ENCODE measurements at places on chromosomes 6 and 20. TPM values are rescaled to one million over a fixed set of nuclear protein-coding genes. Genes with fewer than 3 reads are reported as not detected.

- DNase-seq: no peak
Measured at GRCh38 chr6:116267836-116268588, 11.7 kb downstream of the TSPYL1 start.

DNA sequence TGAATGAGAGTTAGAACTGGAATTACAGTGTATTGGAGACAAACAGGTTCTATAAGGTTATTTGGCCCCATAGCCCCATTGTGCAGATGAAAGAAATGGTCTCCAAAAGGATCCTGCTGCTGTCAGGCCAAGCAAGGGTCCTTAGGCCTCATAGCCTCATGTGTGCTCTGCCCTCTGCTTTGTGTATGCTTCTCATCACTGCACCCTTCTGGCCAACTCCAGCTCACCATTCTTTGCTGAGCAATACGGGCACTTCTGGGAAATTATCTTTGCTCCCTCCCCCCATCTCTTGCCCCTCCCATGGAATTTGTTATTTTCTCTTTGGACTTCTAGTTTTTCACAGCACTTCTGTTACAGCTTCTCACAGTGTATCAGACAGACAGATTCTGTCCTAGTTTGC lies 298.8 kb downstream of the FOXA2 start:
- no peak for DNase-seq

GRCh38 chr20:53925651-53926401 lies 144.6 kb downstream of the BCAS1 start:
- DNase-seq: peak; percentile 78

DNA sequence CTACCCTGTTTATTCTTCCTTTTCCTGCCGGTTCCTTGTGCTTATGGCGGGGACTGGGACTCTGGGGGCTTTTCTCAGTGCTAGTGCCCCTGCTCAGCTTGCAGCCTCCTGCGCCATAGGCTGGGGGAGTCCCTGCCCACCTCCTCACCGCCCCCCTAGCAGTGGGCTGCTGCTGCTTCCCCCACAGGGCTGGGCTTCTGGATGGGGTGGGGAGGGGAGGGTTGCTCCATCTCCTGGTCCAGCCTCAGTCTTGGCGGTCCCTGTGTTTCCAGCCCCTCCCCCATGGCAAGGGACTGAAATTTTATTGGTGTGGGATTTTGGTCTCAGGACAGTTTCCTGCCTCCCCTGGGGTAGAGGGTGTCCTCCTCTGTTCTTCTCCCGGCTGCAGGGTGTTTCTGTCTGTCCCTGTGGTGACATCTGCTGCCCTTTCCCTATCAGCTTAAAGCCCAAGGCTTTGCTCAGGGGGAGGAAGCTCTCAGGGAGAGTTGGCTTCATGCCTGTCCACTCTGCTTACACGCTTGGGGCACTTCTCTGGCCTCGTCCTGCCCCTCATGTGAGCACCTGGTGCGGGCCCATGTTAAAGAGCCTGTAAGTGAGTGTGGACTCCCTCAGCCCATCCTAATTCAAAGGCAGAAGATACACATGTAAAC lies 100.6 kb downstream of the HIVEP1 start:
- no peak for DNase-seq

DNA sequence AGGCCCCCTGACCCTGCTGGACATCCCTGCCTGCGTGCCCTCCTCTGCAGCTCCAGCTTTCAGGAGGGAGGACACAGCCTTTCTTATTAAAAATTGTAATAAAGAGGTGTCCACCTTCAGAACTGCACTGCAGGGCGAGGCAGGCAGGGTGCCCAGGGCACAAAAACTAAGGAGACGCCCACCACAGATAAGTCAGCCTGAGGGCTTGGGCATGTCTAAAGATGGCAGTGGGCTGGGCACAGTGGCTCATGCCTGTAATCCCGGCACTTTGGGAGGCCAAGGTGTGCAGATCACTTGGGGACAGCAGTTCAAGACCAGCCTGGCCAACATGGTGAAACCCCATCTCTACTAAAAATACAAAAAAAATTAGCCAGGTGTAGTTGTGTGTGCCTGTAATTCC lies 7.0 kb upstream of the C20orf144 start:
- no peak for DNase-seq

DNA sequence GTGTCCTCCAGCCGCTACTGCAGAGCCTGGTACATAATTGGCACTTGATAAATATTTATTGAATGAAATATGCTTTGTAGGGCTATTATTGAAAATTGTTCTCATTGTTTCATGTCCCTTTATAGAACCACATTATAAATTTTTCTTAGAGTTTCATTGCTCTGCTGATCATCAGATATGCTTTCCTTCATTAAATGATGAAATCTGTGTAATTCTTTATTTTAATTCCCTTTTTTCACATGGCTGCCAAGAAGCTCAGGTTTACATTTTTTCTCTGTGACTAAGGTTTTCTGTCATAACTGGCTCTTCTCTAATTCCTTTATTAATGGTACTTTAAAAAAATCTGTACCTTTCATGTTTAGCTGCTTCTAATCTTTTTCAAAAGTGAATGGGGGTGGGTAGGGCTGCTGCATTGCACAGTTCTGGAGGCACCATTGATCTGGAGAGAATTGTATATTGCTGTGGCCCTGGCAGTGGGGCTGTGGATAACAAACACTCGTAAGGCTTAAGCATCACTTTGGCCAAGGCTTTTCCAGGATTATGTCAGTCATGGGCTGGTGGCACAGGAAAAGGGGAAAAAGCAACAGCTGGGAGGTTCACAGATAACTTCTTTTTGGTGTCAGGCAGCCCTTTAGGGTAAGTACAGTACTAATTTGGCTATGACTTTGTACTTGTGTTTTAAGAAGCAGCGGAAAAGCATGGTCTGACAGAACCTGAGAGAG lies 43.8 kb downstream of the ARFGEF2 start:
- DNase-seq: no peak

DNA sequence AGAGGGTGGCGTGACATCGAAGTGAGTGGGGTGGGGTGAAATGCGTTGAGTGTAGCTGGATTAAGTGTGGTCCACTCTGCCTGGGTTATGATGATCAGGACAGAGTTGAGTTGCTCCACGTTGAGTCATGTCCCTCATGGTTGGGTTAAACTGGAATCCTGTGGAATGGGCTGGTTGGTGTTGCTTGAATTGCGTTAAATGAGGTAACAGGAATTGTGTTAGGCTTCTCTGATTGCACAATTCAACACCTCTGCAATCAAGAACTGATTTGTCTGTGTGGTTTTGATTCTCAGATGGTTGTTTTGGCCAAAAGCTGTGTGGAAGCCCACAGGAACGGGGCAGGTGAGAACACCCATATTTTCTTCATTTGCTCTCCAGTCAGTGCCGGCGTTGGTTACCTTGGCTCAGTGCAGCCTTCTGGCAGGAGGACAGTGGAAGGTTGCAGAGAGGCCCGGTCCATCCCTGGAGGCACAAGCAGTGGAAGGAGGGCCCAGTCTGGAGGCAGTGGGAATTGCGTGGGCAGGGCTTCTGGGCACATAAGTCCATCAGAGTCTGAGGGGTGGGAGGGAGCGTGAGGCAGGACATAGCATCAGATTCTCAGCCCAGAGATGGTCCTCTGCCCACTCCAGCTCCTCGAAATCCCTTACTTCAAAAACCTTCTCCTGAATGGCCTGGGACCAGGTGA lies 11.6 kb downstream of the NOTCH4 start:
- no peak for DNase-seq

GRCh38 chr6:170423030-170423429 lies 116.5 kb downstream of the FAM120B start:
- DNase-seq: no peak

GRCh38 chr6:157955675-157956074 lies 26.0 kb upstream of the SYNJ2 start:
- DNase-seq: no peak

GRCh38 chr6:9083108-9083507 lies 647.8 kb upstream of the SLC35B3 start:
- no peak for DNase-seq

The SMPD2 gene
- total RNA-seq: 14.3 TPM

The AGPAT4 gene
- total RNA-seq: 1.3 TPM

The ANKRD6 gene
- 4.8 TPM for total RNA-seq

The PNPLA1 gene
- total RNA-seq: not detected

The ANKRD66 gene
- total RNA-seq: not detected

The RHAG gene
- total RNA-seq: not detected

The CNBD2 gene
- total RNA-seq: 10.2 TPM

The GZF1 gene
- 17.1 TPM for total RNA-seq

The TCF21 gene
- not detected for total RNA-seq
